Neural crest cell (in vitro differentiated cells): ENCODE measurements at places on chromosomes 3 and 15. TPM values are rescaled to one million over a fixed set of nuclear protein-coding genes. Genes with fewer than 3 reads are reported as not detected.

Gene NUSAP1
- 159 and 175 TPM in 2 replicates for total RNA-seq

Gene C3orf52
- 21.5 and 22.5 TPM in 2 replicates for total RNA-seq

Gene TTC21A
- 6.8 and 8.2 TPM in 2 replicates for total RNA-seq

Gene TNFAIP8L3
- total RNA-seq, result 0.20 TPM in 1 of 2 replicates, not detected in the other

Gene GMPS
- total RNA-seq, result 129 and 131 TPM in 2 replicates

Gene MYO5C
- 7.7 and 7.8 TPM in 2 replicates for total RNA-seq

Gene ALDH1A3
- total RNA-seq, result 8.0 and 9.2 TPM in 2 replicates

Gene ZNF662
- not detected in 2 replicates for total RNA-seq

Gene ZNF385D
- 2.1 and 2.2 TPM in 2 replicates for total RNA-seq

Gene LYZL4
- total RNA-seq, result not detected in 2 replicates

Gene CNTN4
- total RNA-seq, result 2.9 and 4.3 TPM in 2 replicates

Gene MOBP
- not detected in 2 replicates for total RNA-seq

Gene UCN2
- 1.3 TPM in 2 replicates for total RNA-seq

DNA sequence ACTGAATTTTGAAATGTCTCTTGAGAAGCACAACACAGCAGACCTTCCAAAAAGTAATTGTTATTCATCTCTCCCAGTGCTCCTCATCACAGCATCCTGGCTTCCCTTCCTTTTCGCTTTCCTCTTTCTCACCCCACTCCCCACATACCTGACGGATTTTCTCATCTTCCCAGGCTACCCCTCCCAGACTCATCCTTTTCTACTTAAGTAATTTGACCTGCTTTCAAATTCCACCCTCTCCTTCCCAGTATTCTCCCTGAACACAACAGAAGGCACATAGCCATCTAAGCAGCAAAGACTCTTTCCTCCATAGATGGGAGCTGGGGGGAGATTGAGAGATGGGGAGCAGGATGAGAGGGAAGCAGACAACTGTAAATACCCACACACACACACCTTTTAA is 187.1 kb upstream of the STT3B start:
- H3K4me1 ChIP-seq, result peaks cover under 1% of the 10 kb centered on the region
- no peaks in the 10 kb centered on the region for H3K36me3 ChIP-seq
- no peak overlapping the region for H3K4me3 ChIP-seq
- no peak for DNase-seq

GRCh38 chr3:62119139-62119538 is 254.2 kb downstream of the FEZF2 start:
- H3K27me3 ChIP-seq, result no peaks in the 10 kb centered on the region
- no peak overlapping the region for H3K4me3 ChIP-seq
- H3K27ac ChIP-seq, result no peak overlapping the region
- peaks cover 5% of the 10 kb centered on the region for H3K36me3 ChIP-seq
- DNase-seq, result no peak

DNA sequence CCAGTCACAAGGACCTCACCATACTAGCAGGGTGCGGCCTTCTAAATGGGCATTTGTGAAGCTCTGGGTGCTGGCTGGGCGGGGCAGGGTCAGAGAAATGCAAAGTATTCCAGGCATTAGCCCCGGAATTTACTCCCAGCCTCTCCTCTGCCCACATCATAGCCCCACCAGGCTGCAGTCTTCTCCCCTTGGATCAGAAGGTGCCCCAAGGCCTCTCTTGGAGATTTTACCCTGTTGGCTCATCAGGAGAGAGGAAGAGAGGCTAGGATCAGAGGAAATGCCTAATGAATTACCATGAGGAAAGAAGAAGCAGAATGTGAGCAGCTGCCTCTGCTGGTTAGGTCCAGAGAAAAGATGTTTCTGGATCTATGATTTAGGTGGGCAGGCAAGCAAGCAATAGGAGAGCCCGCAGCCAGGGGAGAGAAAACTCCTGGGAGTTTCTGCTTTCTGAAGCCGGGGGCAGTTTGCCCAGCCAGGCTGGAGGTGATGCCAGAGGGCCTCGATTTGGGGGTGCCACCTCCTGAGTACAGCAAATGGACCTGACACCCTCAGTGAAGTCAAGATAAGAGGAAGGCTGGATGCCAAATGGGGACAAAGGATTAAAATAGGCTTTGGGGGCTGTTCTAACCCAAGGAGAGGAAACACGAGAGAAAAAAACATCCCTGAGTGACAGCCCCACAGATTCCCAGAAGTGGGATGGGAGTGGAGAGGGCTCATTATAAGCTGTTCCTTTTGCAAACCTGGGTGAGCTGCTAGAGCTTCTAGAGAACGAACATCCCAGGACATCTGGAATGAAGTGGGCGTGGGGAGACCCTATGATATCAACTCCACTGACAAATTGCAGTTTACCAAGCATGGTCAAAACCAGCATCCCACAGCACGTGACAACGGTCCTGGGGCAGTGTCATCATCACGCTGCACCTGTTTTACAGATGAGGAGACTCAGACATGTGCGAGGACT is 65.4 kb downstream of the BDH1 start:
- H3K4me3 ChIP-seq, result no peak overlapping the region
- H3K36me3 ChIP-seq, result no peaks in the 10 kb centered on the region
- peak overlapping the region; percentile 76 for H3K27ac ChIP-seq
- DNase-seq, result no peak
- H3K27me3 ChIP-seq, result no peaks in the 10 kb centered on the region

DNA sequence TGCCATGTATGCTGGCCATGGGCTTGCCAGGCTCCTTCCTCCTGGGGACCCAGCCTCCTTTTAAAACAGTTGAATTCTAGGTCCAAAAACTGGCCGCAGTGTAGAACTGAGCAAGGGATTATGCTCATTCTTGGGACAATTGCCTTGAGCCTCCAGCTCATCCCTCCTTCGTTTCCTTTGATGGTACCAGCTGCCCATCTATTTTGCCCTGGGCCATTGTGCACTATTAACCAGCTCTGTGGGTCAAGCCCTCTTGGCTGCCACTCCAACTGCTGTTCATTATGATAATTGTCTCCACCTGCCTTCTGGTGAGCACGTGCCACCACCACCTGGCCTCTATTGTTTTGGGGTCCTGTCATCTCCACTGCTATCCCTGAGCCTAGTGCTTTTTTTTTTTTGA is 75.8 kb upstream of the SYN2 start:
- no peak overlapping the region for H3K27ac ChIP-seq
- no peaks in the 10 kb centered on the region for H3K36me3 ChIP-seq
- peaks cover 10% of the 10 kb centered on the region for H3K4me1 ChIP-seq
- no peak overlapping the region for H3K4me3 ChIP-seq
- peaks cover 6% of the 10 kb centered on the region for H3K27me3 ChIP-seq

DNA sequence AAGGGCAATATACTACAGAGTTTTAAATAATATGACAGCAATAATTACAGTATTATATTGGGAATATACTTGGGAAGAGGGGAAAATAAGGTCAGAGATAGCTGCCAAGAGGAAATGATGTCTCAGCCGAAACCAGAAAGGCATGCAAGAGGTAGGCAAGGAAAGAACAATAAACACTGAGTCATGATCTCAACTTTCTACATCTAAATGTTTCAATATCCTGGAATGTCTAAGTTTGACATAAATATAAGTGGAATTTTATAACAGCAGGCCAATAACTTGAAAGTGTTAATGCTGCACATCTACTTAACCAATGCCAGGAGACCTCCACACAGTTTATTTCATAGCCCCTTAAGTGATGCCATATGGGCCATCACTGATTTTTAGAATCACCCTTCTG is 99.8 kb upstream of the CPNE4 start:
- no peak for DNase-seq
- no peak overlapping the region for H3K27ac ChIP-seq
- H3K36me3 ChIP-seq, result no peaks in the 10 kb centered on the region
- peaks cover 11% of the 10 kb centered on the region for H3K4me1 ChIP-seq
- H3K4me3 ChIP-seq, result no peak overlapping the region

DNA sequence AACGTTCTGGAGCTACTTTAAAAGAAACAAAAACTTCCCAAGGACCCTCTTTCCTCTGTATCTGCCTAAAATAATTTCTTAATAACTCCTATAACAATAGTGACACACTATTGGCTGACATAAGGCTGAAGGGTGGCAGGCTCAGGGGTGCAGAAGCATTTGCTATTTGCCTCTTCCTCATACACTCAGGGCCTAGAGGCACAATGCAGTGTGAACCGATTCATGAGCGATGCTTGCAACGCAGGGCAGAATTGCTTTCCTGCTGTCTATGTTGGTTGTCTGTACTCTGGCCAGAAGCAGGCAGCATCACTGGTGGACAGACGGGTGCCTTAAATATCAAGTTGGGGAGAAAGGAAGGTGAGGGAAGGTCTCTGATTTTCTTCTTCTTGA is 157.4 kb downstream of the AGBL1 start:
- peak overlapping the region; percentile 17 for H3K4me3 ChIP-seq
- H3K27ac ChIP-seq, result no peak overlapping the region
- H3K36me3 ChIP-seq, result no peaks in the 10 kb centered on the region
- peaks cover 8% of the 10 kb centered on the region for H3K27me3 ChIP-seq
- DNase-seq, result no peak

GRCh38 chr3:163129287-163129686 is 1632.7 kb downstream of the OTOL1 start:
- no peaks in the 10 kb centered on the region for H3K4me1 ChIP-seq
- no peak for DNase-seq
- no peak overlapping the region for H3K4me3 ChIP-seq
- H3K27me3 ChIP-seq, result no peaks in the 10 kb centered on the region

GRCh38 chr3:133487204-133487603 is 86.3 kb upstream of the CDV3 start:
- H3K36me3 ChIP-seq, result peaks cover 11% of the 10 kb centered on the region
- no peak overlapping the region for H3K4me3 ChIP-seq
- H3K4me1 ChIP-seq, result no peaks in the 10 kb centered on the region
- H3K27ac ChIP-seq, result no peak overlapping the region

DNA sequence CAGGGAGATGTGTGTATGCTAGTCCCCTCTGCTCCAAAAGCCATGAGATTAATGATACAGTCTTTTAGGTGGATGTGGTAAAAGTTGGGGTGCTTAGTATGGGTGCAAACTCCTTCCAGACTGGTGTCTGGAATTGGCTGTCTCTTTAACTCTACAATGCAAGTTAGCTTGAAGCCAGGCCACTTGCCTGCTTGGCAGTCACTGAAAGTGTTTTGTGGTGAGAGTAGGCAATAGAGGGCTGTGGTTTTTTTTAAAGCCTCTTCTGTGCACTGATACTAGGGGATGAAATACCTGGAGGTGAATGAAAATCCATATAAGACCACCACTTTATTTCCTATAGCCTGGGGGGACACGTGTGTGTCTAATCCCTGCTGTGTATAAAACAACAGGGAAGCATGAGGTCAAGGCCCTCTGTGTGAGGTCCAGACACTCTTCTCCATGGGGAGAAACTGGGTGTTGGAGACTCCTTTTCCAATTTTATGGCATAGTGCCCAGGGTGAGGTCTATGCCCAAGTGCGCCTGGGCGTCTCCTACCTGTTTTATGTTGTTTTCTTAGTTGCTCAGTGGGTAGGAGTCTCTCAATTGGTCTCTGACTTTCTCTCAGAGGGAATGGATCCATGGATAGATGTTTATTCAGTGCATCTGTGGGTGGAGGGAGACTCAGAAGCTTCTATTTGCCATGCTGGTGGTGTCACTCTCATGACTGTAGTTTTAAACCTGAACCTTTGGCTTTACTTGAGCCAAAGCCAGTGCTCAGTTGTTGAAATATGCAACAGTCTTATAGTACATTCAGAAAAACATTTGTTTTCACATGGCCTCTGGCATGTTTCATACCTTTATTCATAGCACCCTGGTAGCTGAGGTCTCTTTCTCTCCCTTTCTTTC is 327.8 kb upstream of the ATP11B start:
- no peak overlapping the region for H3K4me3 ChIP-seq
- H3K27ac ChIP-seq, result no peak overlapping the region
- peaks cover 10% of the 10 kb centered on the region for H3K4me1 ChIP-seq
- H3K36me3 ChIP-seq, result peaks cover 4% of the 10 kb centered on the region
- no peaks in the 10 kb centered on the region for H3K27me3 ChIP-seq
- no peak for DNase-seq

DNA sequence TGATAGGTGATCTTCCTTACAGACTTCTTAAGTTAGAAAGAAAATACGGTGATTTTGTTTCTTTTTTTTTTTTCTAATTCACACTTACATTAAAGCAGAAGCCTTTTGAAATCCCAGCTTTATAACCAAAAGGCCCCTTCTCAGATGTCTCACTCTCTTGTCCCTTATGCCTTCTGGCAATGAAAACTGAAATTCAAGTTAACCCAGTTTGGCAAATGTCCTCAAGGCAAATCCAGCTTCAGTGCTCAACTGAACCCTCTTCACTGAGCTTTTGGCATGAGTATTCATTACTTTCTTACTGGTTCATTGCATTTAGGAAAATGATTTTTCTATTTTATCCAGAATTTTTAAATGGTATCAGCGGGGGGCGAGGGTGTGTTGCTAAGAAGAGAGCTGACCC is 17.0 kb downstream of the PLCH1 start:
- peaks cover 17% of the 10 kb centered on the region for H3K4me1 ChIP-seq
- H3K4me3 ChIP-seq, result no peak overlapping the region
- H3K27me3 ChIP-seq, result no peaks in the 10 kb centered on the region
- H3K36me3 ChIP-seq, result peaks cover 41% of the 10 kb centered on the region
- no peak overlapping the region for H3K27ac ChIP-seq

DNA sequence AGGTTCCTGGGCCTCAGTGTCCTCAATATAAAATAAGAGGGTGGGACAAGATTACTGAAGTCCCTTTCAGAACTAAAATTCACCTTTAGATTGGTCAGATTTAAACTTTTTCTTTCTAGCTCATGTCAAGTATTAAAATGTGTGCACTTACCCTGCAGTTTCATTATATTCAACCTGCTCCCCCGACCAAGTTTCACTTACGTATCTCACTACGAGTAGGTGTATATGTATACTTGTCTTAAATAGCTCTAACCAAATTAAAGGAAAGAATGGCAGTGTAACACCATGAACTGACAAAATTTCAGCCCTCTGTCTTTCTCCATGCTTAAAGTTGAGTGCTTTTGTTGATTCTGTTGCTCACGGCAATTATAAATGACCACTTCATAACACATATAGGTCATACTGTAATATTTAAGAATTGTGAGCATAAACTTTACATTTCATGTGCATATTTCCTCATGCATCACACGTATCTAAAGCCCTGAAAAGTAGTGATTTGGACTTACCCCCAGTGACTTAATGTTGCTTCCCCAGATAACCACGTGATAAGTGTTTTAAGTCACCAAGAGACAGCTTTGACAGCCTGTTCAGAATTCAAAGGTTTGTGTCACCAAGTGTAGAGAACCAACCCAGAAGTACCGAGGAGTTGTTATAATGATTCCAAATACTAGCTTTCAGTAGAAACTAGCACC is 70.0 kb downstream of the PGPEP1L start:
- H3K4me1 ChIP-seq, result peaks cover 6% of the 10 kb centered on the region
- H3K36me3 ChIP-seq, result peaks cover 5% of the 10 kb centered on the region
- no peak overlapping the region for H3K27ac ChIP-seq
- no peak overlapping the region for H3K4me3 ChIP-seq
- H3K27me3 ChIP-seq, result no peaks in the 10 kb centered on the region

GRCh38 chr15:59741274-59741906 is 52.3 kb upstream of the BNIP2 start:
- H3K4me1 ChIP-seq, result no peaks in the 10 kb centered on the region
- no peak for DNase-seq
- no peaks in the 10 kb centered on the region for H3K36me3 ChIP-seq
- H3K27me3 ChIP-seq, result peaks cover 4% of the 10 kb centered on the region
- no peak overlapping the region for H3K4me3 ChIP-seq
- no peak overlapping the region for H3K27ac ChIP-seq

- DNase-seq, result no peak
- no peaks in the 10 kb centered on the region for H3K27me3 ChIP-seq
- H3K4me1 ChIP-seq, result peaks cover 56% of the 10 kb centered on the region
- H3K27ac ChIP-seq, result peak overlapping the region; percentile 22
- H3K4me3 ChIP-seq, result peak overlapping the region; percentile 57
These were observed 457.6 kb downstream of the PDCD6IP start for GRCh38 chr3:34256021-34256420.
